ENCODE measurements at places on chromosomes 6 and 20.

GRCh38 chr6:33440649-33441309 lies 13.6 kb upstream of the ZBTB9 start:
- no peak for DNase-seq

- no peak for DNase-seq
Observed at GRCh38 chr6:82786248-82786647, 279.4 kb downstream of the UBE3D start.

GRCh38 chr6:124694139-124694705 lies 268.0 kb upstream of the RNF217 start:
- peak; percentile 68 for DNase-seq

DNA sequence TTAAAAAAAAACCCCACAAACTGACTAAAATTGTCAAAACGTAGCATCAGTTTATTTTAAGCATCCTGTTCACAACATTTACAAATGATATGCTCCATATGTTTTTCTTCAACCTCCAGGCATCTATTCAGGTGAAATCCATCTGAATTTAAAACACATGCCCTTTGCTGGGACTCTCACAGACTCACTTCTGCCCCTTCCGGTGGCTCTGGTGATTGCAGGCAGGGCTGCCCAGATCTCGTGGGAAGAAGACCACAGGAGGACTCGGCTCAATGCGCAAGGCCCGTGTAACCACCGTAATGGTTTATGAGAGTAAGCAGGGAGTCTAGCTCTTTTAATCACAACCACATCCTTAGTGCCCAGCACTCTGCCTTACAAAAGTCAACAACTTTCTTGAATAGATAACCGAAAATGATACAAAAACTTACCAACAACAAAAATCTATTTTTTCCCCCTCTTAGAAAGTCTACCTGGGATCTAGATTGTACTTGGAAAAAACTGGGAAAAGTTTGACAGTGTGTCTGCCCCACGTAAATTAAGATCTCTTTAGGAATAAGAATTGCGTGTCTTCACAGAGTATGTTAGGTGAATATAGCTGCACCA lies 139.1 kb downstream of the KIF16B start:
- peak; percentile 18 for DNase-seq

GRCh38 chr6:153538491-153538890 lies 407.4 kb upstream of the RGS17 start:
- no peak for DNase-seq

DNA sequence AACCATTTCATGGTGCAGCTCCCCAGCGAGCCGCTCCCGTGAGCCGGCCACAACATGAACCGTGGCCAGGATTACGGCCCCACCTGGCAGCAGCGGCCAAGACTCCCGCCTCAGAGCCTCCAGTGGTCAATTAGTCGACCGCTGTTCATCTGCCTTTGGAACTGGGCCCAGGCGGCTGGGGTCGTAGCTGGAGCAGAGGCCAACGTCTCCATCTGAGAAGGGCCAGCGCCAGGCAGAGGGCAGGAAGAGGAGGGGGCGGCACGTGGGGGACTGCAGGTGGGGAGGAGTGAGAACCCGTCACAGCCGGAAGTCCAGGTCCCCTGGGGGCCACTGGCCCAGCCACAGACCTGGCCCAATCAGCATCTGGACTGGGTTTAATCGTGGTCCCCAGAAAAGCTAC lies 184.3 kb downstream of the TAF4 start:
- no peak for DNase-seq

DNA sequence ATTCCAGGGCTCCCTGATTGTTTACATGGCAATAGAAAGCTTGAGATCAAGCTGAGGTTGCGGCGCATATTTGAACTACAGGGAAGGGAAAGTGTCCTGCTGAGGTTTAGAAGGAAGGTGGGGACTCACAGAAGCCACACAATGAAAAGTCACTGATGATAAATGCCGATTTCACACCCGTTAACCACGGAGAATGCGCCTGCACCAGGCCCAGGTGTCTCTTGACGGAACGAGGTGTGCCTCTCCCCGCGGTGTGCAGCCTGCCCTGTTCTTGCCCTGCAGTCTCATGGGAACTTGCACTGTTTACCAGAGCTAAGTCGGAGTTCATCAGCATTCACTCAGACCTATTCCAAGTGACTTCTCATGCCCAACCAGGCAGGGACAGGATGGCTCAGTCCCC lies 90.3 kb downstream of the LY86 start:
- peak; percentile 62 for DNase-seq

DNA sequence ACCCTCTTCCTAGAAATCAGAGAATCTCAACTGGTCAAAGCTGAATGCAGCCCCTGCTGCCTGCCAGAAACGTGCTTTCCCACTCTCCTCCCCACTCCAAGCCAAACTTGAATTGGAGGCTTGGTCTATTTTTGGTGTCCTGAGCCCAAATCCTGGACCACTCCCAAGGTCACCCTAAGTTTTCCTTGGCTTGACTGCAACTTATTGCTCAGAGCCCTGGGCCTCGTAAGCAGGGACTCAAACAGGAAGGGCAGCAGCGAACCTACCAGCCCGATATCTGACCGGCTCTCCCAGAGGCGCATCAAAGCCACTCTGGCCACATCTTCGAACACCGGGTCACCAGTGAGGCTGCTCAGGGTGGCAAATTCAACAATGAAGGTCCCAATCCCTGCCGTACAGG lies 12.7 kb downstream of the EDEM2 start:
- no peak for DNase-seq

GRCh38 chr6:121573481-121573880 lies 138.0 kb downstream of the GJA1 start:
- DNase-seq, result no peak

GRCh38 chr6:130070792-130071191 lies 52.4 kb downstream of the L3MBTL3 start:
- no peak for DNase-seq

DNA sequence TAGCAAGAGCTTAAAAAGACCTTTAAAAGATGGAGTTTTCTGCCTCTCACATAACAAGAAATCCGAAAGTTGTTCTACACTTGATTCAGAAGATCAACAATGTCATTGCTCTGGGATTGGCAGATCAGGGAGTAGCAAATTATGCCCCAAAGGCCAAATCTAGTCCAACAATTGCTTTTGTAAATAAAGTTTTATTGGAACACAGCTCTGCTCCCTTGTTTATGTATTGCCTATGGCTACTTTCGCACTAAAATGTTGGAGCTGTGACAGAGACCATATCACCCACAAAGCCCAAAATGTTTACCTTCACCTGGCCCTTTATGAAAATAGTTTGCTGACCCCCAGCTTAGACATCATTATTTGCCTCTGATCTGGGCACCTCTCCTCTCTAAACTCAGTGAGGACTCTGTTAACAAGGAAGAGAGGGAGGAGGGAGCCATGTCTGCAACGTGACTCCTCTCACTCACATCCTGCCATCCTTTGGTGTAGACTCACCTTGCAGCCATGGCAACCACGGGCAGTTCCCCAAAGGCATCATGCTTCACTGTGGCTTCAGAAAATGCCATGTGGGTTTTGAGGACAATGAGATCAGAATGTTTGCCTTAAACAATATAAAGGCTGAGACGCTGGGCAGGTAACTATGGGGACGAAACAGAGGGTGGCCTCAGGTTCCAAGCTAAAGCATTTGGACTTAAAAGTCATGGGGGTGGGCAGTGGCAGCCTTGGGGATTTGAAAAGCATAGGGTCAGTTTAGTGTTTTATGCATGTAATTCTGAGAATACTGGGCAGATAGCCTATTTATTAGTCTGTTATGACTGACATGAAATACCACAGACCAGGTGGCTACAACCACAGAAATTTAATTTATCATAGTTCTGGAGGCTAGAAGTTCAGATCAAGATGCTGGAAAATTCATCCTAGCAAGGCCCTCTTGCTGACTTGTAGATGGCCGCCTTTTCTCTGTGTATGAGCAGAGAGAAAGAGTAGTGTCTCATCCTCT lies 149.7 kb upstream of the TNFAIP3 start:
- peak; percentile 97 for DNase-seq

DNA sequence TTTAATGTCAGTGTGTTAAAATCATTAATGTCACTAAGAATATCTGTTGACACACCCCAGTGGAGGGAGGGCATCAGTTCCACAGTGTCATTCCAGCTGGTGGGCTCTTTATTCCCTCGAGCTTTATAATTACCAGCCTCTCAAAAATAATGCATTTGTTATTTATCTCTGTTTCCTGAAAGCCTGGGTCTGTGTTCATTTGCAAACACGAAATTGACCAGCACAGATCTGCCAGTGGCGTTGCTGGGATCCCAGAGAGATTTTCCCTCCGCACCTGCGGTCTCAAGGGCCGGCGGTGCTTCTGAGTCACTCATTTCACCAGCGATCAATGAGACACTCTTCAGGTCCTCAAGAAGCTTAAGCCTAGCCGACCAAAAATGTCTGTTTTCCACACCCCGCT lies 5.7 kb upstream of the PYGB start:
- DNase-seq, result peak; percentile 79

DNA sequence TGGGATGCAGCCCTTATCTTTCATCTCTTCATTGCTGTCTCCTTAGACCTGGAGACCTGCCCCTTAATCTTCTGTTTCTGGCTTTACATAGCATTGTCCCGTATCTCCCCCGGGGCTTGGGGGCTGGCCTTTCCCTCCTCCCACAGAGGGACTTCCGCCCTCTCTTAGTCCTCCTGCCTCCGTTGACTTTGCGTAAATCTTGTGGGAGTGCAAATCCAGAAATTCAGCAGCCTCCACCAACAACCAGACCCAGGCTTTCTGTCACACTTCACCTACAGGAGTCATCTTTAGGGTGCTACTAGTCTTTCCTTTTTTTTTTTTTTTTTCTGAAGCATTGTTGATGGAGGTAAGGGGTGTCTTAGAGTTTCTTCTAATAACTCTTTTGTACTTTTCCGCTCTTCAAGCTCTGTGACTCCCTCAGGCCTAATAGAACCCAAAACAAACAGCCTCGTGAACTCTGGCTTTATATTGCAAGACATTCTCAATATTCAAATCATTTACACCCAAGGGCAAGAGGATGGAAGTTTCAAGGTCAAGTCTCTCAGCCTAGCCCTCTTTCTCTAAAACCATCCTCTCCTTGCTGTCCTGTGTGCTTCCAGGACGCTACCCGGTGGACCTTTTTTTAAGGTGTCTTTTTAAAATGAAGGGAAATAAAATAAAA lies 66.2 kb downstream of the RREB1 start:
- no peak for DNase-seq

DNA sequence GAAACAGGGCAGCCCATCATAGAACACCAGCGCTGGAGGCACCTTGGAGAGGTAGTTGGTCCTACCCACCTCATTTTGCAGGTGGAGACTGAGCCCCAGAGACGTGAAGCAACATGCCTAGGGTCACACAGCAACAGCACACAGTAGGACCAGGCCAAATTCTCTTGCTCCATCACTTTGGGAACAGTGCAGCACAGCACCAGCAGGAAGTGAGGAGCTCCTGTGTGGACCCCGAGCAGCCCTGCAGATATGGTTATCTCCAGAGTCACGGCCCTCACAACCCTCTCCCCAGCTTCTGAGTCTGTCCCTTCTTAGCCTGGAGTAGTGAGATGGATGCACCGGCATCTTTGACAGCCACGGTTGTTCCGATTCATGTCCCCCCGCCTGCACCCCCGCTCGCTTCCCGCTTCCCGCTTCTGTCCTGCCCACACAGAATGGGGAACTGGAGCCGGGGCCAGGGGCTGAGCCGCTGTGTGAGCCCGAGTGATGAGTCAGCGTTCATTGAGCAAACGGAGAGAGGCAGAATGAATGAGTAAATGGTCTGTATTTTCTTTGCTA lies 72.6 kb upstream of the DUSP22 start:
- DNase-seq, result no peak

- no peak for DNase-seq
Observed at GRCh38 chr6:39714802-39715201, 10.4 kb downstream of the KIF6 start.

DNA sequence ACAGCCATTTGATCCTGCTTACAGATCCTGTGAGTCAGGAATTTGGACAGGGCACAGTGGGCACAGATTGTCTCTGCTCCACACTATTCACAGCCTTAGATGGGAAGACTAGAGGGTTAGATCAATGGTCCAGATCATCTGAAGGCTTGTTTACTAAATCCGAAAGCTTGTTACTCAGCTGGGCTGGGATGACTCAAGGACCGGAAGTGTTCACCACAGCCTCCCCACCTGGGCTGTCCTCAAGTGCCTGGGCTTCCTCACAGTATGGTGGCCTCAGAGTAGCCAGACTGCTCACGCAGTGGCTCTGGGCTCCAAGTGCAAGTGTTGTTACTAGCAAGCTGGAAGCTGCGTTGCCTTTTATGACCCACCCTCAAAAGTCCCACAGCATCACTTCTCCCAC lies 75.4 kb upstream of the INSM1 start:
- DNase-seq, result no peak

- DNase-seq, result no peak
Observed at GRCh38 chr20:62935968-62936585, 1.9 kb upstream of the GID8 start.

DNA sequence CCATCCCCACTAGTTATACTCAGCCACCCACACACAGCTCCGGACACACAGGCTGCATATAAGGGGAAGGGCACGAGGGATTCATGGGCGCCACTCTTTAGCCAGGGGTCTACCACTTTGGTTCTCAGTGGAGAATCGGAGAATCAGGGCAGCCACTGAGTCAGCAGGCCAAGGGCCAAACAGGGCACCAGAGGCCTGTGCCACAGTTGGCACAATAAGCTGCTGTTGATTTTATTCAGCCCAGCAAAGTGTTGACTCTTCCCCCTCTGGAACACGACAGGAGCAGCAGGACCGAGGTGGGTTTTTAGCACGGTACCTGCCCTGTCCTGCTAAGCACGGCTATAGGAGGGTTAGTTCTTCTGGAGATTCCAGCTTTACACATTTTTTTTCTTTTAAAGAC lies 48.3 kb downstream of the GJA10 start:
- DNase-seq, result no peak

GRCh38 chr6:31690231-31691077 lies 9.6 kb upstream of the LY6G5C start:
- no peak for DNase-seq

GRCh38 chr6:2099870-2100269 lies 145.5 kb downstream of the GMDS start:
- DNase-seq, result no peak

DNA sequence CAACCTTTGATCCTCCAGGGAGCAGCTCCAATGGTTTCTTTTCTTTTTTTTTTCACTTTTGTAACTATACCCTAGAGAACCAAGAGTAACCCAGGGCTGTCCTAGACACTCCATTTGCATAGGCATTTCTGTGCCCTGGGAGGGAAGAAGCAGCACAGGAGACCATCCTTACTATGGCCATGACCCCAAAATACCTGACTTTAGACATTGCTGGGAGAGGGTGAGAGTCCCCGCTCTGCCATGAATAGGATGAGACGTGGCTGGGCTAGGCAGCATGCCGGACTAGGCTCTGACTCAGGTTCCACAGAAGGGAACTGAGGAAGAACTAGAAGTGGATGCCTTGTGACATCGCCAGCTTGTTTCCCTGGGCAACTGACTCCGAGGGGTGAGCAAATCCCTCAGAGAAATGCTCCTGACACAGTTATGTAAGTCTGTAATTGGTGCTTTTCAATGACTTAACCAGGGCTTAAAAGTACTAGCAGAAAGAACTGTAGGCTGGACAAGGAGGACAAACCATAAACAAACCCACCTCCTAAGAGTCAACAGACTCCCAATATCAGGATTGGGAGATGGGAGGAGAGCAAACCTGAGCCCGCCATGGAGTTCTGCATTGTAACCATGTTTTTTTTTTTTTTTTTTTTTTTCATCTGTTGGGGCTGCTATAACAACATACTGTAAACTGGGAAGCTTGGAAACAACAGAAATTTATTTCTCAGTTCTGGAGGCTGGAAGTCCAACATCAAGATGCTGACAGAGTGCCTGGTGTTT lies 910 bp upstream of the ADTRP start:
- DNase-seq, result no peak

GRCh38 chr20:23243791-23244155 lies 106.8 kb upstream of the NXT1 start:
- no peak for DNase-seq
